Left hindlimb (tissue), 1 donor: ENCODE measurements at places on chromosomes 1 and 21.

GRCh38 chr1:243884603-243885002, 34.6 kb upstream of the AKT3 start:
- no peak for DNase-seq

GRCh38 chr1:11291049-11291448, 18.1 kb downstream of the UBIAD1 start:
- DNase-seq: no peak

GRCh38 chr1:94286864-94287437, 49.6 kb upstream of the ARHGAP29 start:
- DNase-seq: no peak

GRCh38 chr1:114819869-114820268, 34.8 kb upstream of the SYCP1 start:
- DNase-seq: no peak

- peak; percentile 98 for DNase-seq
Measured at GRCh38 chr1:114757455-114758255, at the start of gene CSDE1. TSS of gene CSDE1 (minus strand) at chr1:114757984. CDS start at chr1:114739890, 18,094 bp downstream.

- no peak for DNase-seq
Measured at GRCh38 chr1:13983393-13983792, 283.4 kb downstream of the PRDM2 start.

GRCh38 chr1:82386365-82387011, 585.8 kb downstream of the ADGRL2 start:
- DNase-seq: no peak

- no peak for DNase-seq
Measured at GRCh38 chr21:45766501-45766900, 123.0 kb downstream of the PCBP3 start.

- no peak for DNase-seq
Measured at GRCh38 chr1:164092603-164093353, 466.2 kb upstream of the PBX1 start.

DNA sequence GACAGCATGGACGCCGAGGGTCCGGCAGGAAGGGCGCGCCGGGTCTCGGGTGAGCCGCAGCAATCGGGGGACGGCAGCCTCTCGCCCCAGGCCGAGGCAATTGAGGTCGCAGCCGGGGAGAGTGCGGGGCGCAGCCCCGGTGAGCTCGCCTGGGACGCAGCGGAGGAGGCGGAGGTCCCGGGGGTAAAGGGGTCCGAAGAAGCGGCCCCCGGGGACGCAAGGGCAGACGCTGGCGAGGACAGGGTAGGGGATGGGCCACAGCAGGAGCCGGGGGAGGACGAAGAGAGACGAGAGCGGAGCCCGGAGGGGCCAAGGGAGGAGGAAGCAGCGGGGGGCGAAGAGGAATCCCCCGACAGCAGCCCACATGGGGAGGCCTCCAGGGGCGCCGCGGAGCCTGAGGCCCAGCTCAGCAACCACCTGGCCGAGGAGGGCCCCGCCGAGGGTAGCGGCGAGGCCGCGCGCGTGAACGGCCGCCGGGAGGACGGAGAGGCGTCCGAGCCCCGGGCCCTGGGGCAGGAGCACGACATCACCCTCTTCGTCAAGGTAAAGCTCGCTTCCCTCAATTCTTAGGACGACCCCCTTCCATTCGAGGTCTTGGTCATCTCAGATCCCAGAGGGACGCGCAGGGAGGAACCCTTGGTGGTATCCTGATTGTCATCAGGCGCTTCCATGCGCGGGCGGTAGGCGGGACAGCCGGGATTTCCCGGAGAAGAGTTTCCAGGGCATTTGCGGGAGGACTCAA, 1.6 kb downstream of the CLIC6 start:
- no peak for DNase-seq

GRCh38 chr1:170267317-170267716, 121.6 kb downstream of the NTMT2 start:
- DNase-seq: no peak

GRCh38 chr1:68230484-68230802, 1.9 kb downstream of the WLS start:
- DNase-seq: peak; percentile 54

- DNase-seq: no peak
Measured at GRCh38 chr1:189149547-189150375, 1327.9 kb downstream of the BRINP3 start.

GRCh38 chr1:198125995-198126735, 30.6 kb upstream of the NEK7 start:
- no peak for DNase-seq

DNA sequence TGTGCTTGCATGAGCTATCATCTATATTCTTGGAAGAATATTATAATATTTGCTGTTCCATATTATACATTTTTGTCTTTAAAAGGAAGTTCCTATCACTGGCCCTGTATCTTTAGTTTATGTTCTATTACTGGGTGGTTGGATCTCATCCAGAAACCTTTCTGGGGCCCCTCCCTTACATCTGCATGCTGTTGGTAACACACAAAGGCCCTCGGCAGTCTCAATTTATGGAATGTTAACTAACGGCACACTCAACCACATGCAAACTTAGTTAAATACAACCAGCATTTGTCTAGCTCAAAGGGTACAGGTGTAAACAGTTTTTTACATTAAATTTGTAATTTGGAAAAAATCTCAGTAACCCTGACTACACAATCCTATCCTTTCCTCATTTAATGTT, 9.7 kb upstream of the HYI start:
- no peak for DNase-seq

GRCh38 chr21:43323244-43324005, 103.5 kb downstream of the SIK1 start:
- no peak for DNase-seq

DNA sequence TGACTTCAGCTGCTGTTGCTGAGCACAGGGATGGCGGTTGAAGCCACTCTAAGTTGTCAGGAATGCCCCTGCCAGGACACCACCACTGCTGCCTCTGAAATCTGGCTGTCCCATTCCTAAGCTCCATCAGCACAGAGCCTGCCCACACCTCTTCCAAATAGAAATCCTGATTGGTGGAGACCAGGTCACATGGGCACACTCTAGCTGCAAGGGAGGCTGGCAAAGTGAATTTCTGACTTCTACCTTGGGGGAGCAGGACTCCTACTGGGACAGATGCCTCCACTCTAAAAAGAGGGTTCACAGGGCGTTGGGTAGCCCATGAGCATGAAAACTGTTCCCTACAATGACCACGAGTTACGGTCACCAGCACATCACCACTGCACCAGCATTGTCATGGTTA, 83.8 kb upstream of the TARDBP start:
- DNase-seq: no peak

DNA sequence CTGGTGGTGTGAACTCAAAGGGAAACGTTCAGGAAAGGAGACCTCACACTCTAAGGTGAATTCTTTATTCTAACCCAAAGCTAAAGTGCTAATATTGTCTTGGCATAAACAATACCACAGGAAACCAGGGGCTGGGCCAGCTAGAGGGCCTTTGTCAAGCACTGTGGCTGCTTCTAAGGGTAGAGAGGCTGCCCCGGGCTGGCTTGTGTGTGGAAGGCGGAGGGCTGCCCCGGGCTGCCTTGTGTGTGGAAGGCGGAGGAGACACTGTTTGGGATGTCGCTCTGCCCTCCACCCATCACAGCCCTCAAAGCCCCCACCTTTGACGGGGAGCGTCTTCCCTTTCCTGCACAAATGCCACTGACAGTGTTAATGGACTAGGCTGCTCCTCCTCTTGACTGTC, 216.8 kb downstream of the TOMM20 start:
- DNase-seq: no peak

- no peak for DNase-seq
Measured at GRCh38 chr1:21691739-21692138, 22.6 kb upstream of the RAP1GAP start.

GRCh38 chr21:43701936-43702784, 16.8 kb upstream of the PDXK start:
- DNase-seq: no peak

DNA sequence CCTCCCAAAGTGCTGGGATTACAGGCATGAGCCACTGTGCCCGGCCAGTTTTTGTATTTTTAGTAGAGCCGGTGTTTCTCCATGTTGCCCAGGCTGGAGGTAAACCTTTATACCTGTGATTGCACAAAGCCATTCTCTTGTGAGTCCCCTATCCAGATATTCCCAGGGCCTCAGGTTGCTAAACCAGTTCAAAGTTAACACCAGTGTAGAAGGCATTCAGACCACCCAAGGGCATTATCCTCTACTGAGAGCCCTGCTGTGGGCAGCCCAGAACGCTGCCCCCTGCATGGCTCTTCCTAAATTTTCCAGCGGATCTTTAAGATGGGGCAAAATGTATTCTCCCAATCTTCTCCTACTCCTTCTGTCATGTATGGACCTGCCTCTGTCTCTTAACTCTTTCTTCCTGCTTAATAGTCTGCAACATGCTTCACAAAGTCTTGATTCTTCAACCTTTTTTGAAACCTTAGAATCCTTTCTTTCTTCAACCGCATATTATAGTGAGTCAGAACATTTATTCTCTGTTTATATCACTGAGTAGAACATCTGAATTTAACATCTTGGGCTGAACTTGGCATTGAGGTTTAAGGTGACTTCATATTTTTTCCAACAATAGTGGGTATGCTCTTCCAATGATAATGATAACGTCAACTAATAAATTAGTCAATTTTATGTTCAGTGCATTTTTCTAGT, 36.0 kb downstream of the UBE4B start:
- DNase-seq: no peak

- no peak for DNase-seq
Measured at GRCh38 chr1:234573711-234574299, 36.2 kb downstream of the IRF2BP2 start.

- no peak for DNase-seq
Measured at GRCh38 chr1:193240609-193241008, 54.2 kb upstream of the B3GALT2 start.

GRCh38 chr21:38277501-38278131, 20.8 kb downstream of the KCNJ15 start:
- DNase-seq: no peak

DNA sequence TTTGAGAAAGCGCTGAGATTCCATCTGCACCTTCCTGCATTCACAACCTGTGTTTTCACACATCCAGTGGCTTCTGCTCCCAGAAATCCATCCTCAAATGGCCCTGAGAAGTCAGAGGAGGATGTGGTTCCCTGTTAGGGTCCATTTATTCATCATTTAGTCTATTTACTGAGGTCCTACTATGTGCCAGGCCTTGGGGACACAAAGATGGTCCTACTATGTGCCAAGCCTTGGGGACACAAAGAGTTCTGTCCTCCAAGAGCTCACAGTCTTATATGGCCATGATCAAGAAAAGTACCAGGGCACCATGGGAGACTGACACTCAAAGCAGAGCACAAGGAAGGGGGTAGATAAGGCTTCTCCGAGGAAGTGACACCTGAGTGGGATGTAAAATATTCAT, 147.1 kb upstream of the ATP1B1 start:
- no peak for DNase-seq

GRCh38 chr1:184792450-184792969, 37.9 kb upstream of the EDEM3 start:
- DNase-seq: peak; percentile 69

- no peak for DNase-seq
Measured at GRCh38 chr1:184893695-184894094, 80.6 kb downstream of the NIBAN1 start.

GRCh38 chr21:46239817-46240325, 11.3 kb upstream of the LSS start:
- DNase-seq: no peak

- no peak for DNase-seq
Measured at GRCh38 chr1:17828991-17829390, 73.9 kb downstream of the ACTL8 start.

DNA sequence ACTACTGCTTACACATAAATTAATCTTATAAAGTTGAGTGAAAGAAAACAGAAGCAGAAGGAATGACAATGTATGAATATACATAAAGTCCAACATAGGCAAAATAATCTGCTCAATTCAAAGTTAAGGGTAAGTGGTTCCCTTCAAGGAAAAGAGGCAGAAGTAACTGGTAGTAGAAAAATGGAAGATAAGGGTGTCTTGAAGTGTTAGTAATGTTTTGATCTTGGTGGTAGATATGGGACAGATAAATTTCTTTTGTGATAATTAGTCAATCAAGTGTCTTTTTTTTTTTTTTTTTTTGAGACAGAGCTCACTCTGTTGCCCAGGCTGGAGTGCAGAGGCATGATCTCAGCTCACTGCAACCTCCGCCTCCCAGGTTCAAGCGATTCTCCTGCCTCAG, 12.7 kb downstream of the USP48 start:
- no peak for DNase-seq

DNA sequence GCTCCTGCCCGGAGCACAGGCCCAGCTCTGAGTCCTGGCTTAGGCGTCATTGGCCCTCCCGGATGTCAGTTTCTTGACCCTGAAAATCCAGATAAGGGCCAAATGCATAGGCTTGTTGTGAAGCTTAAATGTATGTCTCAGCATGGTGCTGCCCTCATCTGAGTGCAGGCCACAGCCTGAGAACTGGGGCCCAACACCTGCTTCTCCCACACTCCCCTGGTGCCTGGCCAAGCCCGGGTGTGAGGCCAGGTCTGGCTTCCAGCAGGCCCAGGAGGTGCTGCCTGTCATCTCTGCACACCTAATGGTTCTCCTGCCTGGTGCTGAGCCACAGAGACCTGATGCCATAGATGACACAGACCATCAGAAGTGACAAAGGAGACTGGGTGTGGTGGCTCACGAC, 14.0 kb downstream of the MX2 start:
- DNase-seq: no peak

GRCh38 chr1:103333141-103333540, 192.4 kb upstream of the RNPC3 start:
- no peak for DNase-seq

- no peak for DNase-seq
Measured at GRCh38 chr1:247849616-247850015, 7.4 kb upstream of the TRIM58 start.

- no peak for DNase-seq
Measured at GRCh38 chr1:9586147-9586766, 2.5 kb upstream of the TMEM201 start.
